Inflammatory macrophage treated with lipopolysaccharide for 1 hour (primary cell): ENCODE measurements at places on chromosomes 11 and 22.

- no peak for DNase-seq
Measured at GRCh38 chr11:18737642-18738041, 11.7 kb upstream of the IGSF22 start.

- DNase-seq: no peak
Measured at GRCh38 chr11:61912991-61913698, 4.2 kb downstream of the RAB3IL1 start.

DNA sequence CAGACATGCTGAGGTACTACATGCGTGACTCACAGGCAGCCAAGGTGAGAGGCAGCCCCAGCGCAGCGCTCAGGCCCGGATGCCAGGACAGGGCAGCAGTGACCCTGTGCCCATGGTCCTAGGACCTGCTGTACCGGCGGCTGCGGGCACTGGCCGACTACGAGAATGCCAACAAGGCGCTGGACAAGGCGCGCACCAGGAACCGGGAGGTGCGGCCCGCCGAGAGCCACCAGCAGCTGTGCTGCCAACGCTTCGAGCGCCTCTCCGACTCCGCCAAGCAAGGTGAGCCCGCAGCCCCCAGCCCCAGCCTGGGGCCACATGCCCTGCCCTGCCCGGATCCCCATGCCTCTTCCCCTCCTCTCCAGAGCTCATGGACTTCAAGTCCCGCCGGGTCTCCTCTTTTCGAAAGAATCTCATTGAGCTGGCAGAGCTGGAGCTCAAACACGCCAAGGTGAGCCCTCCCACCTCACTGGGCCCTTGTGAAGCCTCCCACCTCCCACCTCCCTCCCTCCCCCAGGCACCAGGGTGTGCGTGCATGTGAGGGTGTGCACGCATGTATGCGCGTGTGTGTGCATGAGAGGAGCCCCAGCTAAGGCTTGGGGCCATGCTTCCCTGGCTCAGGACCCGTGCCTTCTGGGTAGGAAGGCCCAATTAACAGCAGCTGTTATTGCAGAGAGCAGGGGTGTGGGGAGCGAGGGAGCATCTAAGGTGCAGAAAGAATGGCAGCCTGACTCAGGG is 5.3 kb downstream of the CFL1 start:
- no peak for DNase-seq

GRCh38 chr22:46072110-46072881 is 78.0 kb upstream of the PPARA start:
- DNase-seq: peak; percentile 82

DNA sequence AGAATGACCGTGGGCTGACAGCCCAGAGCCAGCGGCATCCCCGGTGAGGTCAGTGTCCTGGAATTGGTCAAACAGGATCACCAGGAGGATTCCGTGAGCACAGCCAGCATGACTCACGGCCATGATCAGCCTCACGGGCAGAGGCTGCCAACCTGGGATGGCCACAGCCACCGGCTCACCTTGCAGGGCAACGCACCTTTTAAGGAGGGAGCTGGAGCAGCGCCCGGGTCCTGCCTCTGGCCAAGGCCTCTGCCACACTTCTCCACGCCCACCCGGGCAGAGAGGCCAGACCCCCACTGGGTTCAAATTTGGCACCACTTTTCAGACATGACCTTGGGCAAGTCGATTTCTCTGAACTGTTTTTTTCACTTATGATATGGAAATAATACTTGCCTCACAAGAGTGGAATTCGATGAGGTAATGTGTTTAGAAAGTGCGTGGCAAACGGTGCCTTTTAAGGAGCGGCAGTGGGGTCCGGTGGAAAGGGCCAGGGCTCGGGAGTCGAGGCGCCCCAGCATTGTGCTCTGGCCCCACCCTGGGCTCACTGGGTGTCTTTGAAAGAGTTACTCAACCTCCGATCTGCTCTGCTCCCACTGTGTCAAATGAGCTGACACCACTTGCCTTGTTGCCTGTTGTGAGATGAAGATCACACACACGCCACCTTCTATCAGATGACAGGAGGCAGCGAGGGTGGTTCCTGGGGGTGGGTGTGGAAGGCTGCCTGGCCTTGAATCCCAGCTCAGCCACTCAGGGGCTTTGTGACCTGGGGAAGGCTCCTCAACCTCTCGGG is 16.0 kb downstream of the TXN2 start:
- no peak for DNase-seq

GRCh38 chr11:64696045-64696444 is 27.0 kb downstream of the NRXN2 start:
- DNase-seq: no peak

DNA sequence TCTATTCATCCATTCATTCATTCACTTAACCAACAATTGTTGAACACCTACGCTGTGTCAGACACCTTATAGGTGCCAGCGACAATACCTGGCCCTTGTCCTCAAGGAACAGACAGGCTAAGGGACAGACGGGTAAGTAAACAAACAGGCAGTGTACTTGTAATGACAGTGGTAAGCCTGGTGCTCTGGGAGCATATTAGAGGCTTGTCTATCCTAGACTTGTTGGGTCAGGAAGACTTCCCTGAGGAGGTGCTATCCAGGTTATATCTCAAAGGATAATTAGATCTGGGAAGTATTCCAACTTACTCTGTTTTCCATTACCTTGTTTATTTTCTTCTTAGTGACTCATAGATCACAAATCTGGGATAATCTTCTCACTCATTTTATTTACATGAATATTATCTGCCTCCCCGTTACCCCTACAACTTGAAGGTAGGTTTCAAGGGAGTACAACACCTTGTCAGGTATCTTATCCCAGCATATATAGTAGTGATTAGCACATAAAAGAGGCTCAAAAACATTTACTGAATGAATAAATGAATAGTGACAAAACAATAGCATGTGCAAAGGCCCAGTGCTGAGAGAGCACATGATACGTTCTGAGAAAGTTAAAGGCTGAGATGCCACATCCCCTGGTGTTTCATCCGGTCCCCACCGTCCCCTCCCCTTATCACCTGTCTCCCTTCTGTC is 75.3 kb upstream of the NCAM1 start:
- no peak for DNase-seq

- DNase-seq: no peak
Measured at GRCh38 chr11:110833033-110833484, 120.8 kb upstream of the ARHGAP20 start.

GRCh38 chr11:133239575-133239974 is 292.7 kb downstream of the OPCML start:
- DNase-seq: no peak

DNA sequence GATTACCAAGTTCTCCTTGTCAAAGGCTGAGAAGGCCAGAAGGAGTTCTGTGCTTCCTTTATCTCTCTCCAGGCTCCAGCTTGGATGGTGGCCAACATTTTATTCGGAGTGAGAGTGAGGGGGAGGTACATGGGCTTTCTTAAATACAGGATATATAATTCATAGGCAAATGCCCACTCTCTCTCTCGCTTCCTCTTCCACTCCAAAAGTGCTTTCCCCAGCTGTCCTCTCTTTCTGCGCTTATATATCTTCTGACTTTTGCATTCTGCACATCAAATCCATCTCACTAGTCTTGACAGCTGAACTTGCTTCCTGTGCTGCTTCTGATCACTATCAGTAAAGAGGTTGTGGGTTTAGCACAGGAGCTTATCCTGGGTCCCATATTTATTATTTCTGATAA is 125.4 kb upstream of the ARHGAP20 start:
- DNase-seq: peak; percentile 51

DNA sequence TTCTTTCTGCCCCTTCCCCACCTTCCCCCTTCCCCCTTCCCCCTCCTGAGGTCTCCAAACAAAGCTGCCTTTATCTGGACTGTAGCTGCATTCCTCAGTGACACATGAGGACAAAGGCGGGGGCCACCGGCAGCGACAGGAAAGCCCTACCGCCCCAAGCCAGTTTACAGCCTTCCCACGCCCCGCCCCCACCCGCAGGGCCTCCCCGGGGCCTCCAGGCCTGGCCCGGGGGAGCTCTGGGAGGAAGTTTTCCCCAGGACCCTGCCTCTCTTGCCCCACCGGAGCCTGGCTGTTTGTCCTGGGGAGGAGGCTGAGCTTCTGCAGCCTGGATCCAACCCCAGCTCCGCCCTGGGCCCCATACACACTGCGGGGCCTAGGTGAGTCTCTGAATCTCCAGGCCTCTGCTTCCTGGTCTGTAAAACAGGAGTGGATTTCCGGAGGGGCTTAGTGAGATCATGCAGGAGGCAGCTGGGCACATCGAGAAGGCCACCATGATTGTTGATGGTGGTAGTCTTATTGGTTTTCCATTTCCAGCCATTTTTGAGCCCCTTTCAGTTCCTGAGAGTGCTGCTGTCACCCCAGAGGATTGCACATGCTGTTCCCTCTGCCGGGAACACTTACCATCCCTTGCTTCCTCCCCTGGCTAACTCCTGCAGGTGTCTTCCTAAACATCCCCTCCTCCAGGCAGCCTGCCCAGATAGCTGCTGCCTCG is 130.7 kb downstream of the MN1 start:
- DNase-seq: peak; percentile 20

- DNase-seq: no peak
Measured at GRCh38 chr22:21661991-21662390, 3.8 kb upstream of the PPIL2 start.

- DNase-seq: no peak
Measured at GRCh38 chr11:20032577-20033260, 127.6 kb downstream of the DBX1 start.

DNA sequence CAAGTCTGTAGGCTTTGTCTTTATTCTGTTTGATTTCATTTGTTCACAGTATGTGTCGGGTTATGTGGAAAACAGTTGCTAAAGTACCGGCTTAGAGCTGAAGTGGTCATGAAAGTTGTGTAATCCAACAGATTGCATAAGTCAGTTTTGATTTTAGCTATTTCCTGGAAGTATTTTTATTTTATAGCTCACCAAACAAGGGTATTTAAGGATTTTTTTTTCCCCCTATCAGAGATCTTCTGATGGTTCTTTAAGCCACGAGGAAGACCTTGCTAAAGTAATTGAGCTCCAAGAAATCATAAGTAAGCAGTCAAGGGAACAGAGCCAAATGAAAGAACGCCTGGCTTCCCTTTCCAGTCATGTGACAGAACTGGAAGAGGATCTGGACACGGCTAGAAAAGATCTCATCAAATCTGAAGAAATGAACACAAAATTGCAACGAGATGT is 55.9 kb downstream of the PPFIA1 start:
- peak; percentile 90 for DNase-seq

DNA sequence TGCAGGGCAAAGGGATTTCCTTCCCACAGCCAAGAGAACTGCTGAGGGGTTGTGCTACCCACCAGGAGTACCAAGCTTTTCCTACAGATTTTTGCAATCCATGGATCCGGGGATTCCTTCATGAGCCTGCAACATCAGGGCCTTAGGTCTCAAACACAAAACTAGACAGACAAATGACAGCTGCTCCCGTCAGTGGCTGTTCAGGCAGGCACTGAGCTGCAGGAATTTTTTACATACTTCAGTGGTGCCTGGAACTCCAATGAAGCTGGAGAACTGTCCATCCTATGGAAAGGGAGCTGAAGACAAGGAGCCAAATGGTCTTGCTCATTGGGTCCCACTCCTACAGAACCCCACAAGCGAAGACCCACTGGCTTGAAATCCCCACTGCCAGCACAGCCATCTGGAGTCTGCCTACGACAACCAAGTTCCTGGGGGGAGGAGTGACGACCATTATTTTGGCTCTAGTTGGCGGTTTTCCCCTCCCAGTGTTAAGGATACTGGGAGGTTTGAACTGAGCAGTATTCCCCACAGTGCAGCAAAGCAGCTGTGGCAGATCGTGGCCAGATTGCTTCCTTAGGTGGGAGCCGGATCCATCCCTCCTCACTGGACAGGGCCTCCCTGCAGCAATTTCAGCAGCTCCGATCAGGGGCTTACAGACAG is 157.7 kb upstream of the TMEM45B start:
- DNase-seq: no peak

DNA sequence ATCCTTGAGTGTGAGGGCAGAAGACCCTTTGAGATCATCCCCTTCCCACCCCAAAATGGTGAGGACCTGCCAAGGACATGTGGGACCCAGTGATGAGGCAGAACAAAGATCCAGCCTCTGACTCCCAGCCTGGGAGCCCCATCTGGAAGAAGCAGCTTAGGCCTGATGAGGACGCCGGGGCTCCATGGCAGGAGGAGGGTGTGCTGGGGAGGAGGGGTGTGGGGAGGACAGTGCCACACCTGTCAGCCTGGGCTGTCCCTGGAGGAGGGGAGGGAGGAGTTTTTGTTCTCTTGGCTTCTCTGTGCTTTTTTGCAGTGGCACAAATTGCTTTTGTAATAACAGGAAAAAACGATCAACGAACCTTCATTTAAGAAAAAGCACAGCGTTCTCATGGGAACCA is 44.4 kb upstream of the DAGLA start:
- no peak for DNase-seq

DNA sequence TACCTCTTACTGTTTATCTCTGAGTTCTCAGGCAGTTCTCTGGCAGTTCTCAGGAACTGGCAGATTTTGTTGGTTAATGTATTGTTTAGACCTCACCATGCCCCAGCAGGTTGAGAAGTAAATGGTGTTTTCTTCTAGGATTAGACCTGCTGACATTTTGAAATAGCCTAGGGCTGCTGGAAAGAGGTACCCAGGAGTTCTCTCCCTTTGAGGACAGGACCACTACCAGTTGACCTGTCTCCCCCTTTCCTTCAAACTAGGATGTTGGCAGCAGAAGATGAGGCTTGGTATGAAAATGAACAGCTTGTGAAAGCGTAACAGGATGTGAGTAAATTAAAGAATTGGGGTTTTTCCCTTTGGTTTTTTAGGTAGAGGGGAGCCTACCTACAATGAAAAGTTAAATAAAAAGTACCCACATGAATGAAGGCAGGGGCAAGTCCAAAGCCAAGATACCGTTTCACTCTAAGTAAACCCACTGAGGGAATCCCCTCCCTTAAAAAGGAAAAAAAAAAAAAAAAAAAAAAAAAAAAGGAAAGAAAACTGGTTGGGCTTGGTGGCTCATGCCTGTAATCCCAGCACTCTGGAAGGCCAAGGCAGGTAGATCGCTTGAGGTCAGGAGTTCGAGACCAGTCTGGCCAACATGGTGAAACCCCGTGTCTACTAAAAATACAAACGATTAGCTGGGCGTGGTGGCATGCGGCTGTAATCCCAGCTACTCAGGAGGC is 96.2 kb downstream of the PDHX start:
- no peak for DNase-seq

DNA sequence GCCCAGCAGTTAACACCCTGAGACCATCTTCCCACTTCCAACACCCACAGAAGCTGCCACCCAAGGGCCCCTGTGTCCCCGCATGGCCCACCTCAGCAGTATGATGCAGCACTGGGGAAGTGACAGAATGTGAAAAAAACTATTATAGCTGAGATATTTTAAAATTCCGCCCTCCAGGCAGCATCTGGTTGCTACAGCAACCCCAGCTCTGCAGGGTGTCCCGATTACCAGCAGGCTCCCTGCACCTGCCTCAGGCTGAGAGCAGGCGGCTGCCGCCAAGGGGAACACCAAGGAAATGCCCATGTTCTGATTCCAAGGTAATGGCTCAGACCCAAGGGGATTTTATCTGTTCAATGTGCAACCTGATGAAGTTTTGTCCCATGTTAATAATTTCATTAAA is 10.5 kb upstream of the TMEM121B start:
- no peak for DNase-seq

- peak; percentile 43 for DNase-seq
Measured at GRCh38 chr11:113113801-113114704, 152.8 kb downstream of the NCAM1 start.

- no peak for DNase-seq
Measured at GRCh38 chr11:60946601-60947264, 5.2 kb downstream of the SLC15A3 start.

GRCh38 chr11:131135611-131136010 is 219.3 kb upstream of the SNX19 start:
- DNase-seq: no peak

- no peak for DNase-seq
Measured at GRCh38 chr11:114158886-114159285, 99.4 kb downstream of the ZBTB16 start.
